ENCODE measurements at places on chromosomes 16 and 17. TPM values are rescaled to one million over a fixed set of nuclear protein-coding genes. Genes with fewer than 3 reads are reported as not detected.

Gene CCL8
- total RNA-seq = 0.20 TPM

Gene KRT17
- total RNA-seq = 9.0 TPM

Gene KRTAP1-5
- 1.6 TPM for total RNA-seq

Gene WNT3
- total RNA-seq = 1.0 TPM

Gene C1QTNF8
- total RNA-seq = 0.13 TPM

Gene RAB40B
- total RNA-seq = 9.3 TPM

Gene KRT9
- total RNA-seq = 0.07 TPM
